ENCODE measurements at places on chromosomes 5 and 9. TPM values are rescaled to one million over a fixed set of nuclear protein-coding genes. Genes with fewer than 3 reads are reported as not detected.

The CCNO gene
- 1.6 TPM for total RNA-seq

The PFN3 gene
- total RNA-seq, result not detected

The TRIM36 gene
- total RNA-seq, result 0.71 TPM

The TAL2 gene
- not detected for total RNA-seq

The LURAP1L gene
- total RNA-seq, result 70.7 TPM

The SPATA31E1 gene
- not detected for total RNA-seq

The HTR1A gene
- not detected for total RNA-seq

The FOXD4 gene
- 0.36 TPM for total RNA-seq
